ENCODE measurements at places on chromosomes 3 and 15.
A peak's percentile ranks its signal among the peaks of the same experiment; 100 is the strongest.

DNA sequence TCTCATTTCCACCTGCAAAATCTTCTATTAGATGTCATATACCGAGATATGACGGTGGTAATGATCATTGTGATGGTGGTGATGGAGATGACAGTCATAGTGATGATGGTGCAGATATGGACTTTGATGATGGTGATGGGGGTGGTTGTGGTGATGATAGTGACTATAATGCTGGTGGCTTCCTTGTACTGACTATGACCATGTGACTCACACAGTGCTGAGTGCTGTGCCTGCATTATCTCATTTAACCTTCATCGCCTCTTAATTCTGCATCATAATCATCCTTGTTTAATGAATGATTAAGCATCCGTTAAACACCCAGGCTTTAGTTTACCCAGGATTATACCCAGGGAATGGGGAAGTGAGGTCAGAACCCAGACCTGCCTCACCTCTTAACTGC lies 331.7 kb downstream of the FEZF2 start:
- DNase-seq, result no peak

GRCh38 chr15:46808834-46809233 lies 908.5 kb upstream of the SEMA6D start:
- no peak for DNase-seq

DNA sequence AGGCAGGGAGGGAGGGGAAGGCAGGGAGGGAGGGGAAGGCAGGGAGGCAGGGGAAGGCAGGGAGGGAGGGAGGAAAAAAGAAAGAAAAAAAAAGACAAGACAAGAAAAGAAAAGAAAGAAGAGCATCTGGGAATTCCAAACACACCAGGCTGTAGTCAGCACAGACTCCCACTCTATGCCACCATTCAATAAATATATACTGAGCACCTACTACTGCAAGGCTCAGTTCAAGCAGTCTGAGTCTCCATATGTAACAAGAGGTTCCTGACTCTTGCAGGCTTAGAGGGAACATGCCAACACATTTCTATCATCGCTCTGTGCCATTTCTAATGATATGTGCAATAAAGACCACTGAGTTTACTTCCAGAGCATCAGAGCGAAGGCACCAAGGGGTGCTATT lies 47.7 kb downstream of the ANXA2 start:
- no peak for DNase-seq

GRCh38 chr3:168269001-168269400 lies 173.3 kb upstream of the GOLIM4 start:
- DNase-seq, result no peak

GRCh38 chr3:160577556-160578195 lies 12.3 kb upstream of the KPNA4 start:
- no peak for DNase-seq

- no peak for DNase-seq
Observed at GRCh38 chr3:113231827-113232253, 20.5 kb downstream of the BOC start.

DNA sequence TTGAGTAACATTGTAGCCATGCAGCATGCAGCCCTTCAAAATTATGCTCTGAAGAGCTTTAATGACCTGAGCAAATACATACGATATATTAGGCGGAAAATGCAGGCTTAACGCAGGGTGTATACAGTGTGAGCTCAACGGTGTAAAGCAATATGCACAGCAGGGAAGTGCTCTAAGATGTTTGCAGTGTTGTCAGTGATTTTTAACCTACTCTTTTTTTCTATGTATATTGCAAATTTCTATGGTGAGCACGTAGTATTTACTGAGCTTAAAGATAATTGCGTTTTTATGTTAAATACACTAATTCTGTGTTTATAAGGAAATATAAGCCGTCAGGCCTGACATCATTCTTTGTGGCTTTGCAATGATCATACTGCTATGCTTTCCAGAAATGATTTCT lies 42.1 kb downstream of the DGKG start:
- DNase-seq, result no peak

- no peak for DNase-seq
Observed at GRCh38 chr3:193963808-193964516, 172.0 kb upstream of the HES1 start.

- no peak for DNase-seq
Observed at GRCh38 chr15:58401276-58401675, 30.5 kb upstream of the LIPC start.

DNA sequence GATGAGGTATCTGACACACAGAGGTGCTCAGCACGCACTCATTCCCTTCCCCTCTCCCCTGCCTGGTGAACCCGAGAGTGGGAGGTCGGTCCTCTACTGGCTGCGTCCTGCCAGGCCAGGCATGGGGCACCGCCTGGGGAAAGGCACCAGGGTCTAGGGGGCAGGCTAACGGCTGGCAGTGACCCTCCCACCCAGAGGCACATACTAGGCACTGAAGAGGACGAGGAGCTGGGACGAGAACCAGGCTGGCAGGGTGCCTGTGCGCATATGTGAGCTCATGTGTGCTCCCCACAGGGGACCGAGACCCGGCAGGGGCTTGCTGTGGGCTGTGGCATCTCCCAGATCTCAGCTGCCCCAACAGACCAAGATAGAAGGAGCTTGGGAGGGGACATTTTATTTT lies 86.7 kb downstream of the IQSEC1 start:
- no peak for DNase-seq

- no peak for DNase-seq
Observed at GRCh38 chr3:51530485-51530884, 8.0 kb upstream of the RAD54L2 start.

GRCh38 chr3:24829629-24830229 lies 335.1 kb upstream of the THRB start:
- DNase-seq, result no peak

- DNase-seq, result no peak
Observed at GRCh38 chr3:26171006-26171405, 381.1 kb downstream of the OXSM start.

GRCh38 chr3:29416514-29416913 lies 135.6 kb downstream of the RBMS3 start:
- no peak for DNase-seq

DNA sequence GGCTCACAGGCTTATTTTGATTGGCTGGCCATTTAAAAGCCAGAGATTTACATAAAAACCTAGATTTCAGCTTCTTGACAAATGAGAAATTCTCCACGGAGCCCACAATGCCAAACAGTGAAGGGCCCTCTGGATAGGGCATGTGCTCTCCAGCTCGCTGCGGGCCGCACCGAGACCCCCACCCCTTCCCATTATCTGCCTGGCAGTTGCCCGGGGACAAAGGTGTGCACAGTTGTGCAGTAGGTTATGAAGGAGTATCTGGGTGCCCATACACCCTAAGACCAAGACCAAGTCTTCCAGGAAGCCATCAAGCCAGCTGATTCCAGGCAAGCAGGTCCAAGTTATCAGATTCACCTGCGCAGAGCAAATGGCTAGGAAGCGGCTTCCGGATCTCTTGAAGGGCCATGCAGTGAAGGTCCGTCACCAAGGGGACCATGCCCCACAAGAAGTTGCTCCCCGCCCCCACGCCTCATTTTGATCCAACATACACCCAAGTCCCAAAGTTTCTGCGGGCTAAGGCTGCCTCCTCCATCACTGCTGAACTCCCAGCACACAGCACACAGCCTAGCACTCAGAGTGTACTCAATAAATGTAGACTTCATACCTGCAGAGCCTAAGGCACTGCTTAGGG lies 1.3 kb downstream of the MRPS25 start:
- no peak for DNase-seq

DNA sequence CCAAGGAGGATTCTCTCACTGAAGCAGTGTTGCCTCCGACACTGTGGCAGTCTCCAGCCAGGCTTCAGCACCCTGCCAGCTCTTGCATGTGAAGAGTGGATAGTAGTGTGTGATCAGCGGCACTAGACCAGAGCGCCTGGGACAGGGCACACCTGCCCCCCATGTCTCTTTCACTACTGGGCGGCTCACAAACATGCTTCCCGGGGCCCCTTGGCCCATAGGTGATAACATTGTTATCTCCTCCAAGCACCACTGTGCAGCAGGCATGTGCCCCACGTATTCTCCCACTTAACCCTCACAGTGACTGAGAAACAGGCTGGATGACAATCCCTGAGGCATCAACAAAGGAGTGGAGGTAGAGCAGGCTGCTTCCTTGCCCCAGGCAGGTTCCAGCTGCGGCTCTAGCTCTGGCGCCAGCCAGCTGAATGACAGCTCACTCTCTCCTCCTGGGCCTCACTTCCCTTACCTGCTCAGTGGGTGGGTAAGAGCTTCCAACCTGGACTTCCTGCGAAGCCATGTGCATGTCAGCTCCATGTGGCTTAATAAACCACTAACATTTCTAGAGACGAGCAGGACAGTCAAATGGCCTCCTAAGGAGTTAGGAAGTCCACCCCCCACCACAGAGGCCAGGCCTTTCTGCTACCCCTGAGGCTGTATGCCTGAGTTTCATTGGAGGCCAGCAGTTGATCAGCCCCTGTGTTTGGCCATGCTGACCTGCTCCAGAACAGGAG lies 37.8 kb downstream of the KLF13 start:
- no peak for DNase-seq

DNA sequence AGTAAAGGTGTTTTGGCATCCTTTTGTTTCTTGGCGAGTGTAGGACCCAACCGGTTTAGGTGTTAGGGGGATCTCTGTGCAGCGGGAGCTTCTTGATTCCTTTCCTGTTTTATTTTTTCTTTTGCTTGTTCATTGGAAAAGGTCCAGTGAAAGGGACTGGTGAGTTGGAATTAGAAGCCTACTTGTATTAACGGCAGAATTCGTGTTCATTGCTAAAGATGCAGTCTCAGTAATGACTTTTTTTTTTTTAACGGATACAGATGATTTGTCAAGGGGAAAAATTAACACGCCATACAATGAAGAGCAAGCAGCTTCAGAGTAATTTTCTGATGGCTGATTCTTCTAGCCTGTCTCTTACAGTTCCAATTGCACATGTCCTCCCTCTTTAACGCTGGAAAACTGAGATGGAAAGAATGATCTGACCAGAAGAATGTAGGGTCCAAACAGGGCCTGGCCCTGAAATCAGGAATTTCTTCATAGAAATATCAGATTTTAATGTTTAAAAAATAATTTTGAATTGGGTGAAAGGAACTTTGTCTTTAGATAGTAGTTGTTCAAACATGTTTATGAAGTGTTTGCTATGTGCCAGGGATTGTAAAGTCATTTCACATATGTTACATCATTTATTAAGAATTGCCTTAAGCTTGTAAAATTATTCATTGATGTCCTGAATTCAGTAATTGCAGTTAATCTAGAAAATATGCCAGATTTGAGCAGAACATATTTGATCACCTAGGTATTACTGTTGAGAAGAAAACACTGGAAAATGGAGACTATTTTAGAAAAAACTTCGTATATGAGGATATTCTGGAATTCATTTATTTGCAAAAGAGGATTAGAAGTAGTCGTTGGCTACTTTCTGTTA lies 1.4 kb downstream of the MAPK6 start:
- no peak for DNase-seq

DNA sequence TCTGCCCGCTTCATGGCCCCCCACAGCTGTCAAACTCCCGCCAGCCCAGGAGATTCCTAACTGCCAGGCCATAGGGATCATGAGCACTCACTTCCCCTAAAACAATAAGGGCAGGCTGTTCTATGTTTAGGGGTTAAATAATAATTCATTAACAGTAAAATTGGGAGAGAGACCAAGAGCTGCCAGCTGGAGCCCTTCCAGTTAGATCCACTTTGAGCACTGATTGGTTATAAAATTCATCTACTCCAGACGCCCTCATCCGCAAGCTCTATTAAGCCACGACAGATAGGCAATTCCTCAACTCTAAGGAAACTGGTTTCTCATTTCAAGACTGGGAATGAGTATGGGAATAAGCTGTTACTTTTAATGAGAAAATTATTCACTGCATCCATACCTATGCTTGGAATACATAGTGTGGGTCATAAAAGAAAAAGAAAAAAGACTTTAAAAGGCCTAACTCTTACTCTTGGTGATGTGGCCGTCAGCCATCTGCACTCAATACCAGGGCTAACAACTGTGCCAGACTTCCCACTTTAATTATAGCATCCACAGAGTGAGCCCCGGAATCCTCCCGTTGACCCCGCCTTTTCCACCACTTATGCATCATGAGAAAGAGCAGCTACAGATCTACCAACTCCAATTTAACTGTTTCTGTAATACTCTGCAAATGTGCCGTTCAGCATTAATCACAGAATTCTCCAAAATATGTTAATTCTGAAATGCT lies 44.5 kb downstream of the IL17RD start:
- DNase-seq, result peak; percentile 63

GRCh38 chr3:6716420-6716819 lies 144.5 kb upstream of the GRM7 start:
- DNase-seq, result no peak

- DNase-seq, result no peak
Observed at GRCh38 chr3:16188071-16188470, 13.6 kb downstream of the GALNT15 start.

- no peak for DNase-seq
Observed at GRCh38 chr3:31469385-31469784, 63.3 kb upstream of the STT3B start.

- DNase-seq, result no peak
Observed at GRCh38 chr15:36643551-36643950, 64.1 kb downstream of the CDIN1 start.
